ENCODE measurements at places on chromosomes 4 and X.
A peak's percentile ranks its signal among the peaks of the same experiment; 100 is the strongest.

- no peak for DNase-seq
Measured at GRCh38 chr4:27239641-27240040, 379.0 kb downstream of the STIM2 start.

- peak; percentile 80 for DNase-seq
Measured at GRCh38 chr4:40924096-40924792, 174.5 kb downstream of the NSUN7 start.

DNA sequence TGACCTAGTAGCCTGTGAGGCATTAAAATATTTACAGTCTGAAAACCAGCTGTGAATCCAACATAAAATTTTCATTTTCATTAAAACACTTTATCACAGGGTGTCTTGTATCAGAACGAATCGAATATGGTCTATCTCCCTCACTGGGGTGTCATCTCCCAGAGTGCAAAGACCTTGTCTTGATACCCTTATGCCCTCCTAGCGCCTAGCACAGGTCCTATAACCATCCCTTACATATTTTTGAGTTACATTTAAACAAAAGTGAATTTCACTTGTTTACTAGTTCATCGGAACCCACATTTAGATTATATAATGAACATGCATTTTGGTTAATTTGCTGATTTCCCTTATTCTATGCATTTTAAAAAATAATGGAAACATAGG, 14.0 kb downstream of the DIPK2B start:
- no peak for DNase-seq

DNA sequence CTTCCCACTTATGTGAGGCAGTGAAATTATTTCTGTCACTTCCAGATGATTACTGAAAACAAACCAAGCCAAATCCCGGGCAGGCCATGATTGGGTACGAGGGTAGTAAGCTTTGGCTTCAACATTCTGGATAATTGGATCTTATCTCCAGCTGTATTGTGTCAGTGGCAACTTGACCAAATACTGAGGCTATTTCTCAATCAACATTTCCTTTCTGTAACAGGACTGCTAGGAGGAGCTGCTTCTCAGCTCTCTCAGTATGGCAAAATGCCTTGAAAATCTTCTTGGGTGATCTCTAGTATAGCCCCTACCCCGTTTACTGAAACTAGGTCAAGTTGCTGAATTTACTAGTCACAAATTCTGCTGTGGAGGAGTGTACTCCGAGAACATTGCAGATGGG, 169.3 kb upstream of the FRMPD4 start:
- DNase-seq: no peak

GRCh38 chr4:118313098-118313497, 39.7 kb downstream of the PRSS12 start:
- no peak for DNase-seq

DNA sequence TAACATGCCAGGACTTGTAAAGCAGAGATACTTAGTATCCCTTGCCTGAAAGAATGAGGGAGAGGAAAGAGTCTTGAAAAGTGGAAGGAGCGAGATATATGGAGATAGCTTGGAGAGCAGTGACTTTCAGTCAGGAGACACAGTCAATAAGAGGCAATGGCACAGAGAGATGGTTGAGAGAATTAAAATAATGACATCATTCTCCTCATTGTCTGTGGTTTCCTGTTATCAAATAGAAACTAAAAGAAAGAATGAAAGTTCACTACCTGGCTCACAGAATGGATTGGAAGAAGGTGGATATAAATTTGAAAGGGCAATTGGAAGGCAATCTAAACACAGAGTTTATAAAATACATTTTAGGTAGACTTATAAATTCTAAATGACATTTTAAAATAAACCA, 760.2 kb upstream of the AADAT start:
- DNase-seq: peak; percentile 5

GRCh38 chrX:23662187-23662586, 5.1 kb upstream of the PRDX4 start:
- DNase-seq: no peak
